ENCODE measurements at places on chromosomes 2 and 18. TPM values are rescaled to one million over a fixed set of nuclear protein-coding genes. Genes with fewer than 3 reads are reported as not detected.

- no peak for DNase-seq
These were observed 4.9 kb upstream of the WNT10A start for GRCh38 chr2:218875692-218876246.

DNA sequence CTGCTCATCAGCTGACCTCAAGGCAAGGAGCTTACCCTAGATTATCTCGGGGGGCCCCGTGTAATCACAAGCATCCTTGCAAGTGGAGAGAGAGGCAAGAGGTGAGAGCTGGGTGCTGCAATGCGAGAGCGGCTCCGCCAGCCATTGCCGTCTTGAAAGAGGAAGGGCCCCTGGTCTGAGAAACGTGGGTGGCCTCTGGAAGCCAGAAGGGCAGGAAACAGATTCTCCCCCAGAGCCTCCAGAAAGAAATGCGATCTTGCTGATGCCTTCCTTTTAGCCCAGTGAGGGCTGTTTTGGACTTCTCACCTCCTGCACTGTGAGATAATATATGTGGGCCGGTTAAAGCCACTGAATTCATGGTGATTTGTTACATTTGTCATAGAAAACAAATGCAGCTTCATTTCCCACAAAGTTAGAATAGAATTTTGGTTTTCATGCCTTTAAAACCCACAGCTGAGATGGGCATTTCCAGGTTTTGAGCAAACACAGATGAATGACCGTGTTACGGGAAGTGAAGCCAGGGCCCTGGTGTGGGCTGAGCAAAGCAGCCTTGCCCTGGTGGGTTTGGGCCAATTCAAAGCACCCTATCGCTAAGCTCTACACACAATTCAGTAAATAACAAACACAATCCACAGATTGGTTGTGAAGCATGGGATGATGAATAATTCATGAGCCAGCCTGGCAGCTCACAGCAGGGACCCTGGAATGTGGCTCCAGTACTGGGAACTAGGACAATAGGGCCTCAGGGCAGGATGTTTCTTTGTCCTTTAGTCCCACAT lies 319.9 kb upstream of the HS6ST1 start:
- no peak for DNase-seq

DNA sequence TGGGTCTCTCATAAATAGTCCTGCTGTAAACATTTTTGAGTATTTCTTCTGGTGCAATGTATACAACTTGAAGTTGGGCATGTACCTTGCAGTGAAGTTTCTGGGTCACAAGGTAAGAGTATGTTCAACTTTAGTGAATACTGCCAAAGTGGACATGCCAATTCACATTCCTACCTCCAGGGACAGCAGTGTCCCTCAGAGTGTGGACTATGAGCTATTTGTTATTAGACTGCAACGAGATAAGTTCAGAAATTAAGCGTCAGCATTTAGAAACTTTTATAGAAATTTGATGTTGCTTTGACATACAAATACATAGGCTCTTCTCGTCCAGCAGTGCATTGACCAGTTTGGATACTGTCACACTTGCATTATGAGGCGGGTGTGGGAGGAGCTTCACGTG lies 7.2 kb upstream of the ACKR3 start:
- peak; percentile 26 for DNase-seq

DAW1 gene
- 1.2 TPM for polyA plus RNA-seq

CFAP210 gene
- polyA plus RNA-seq: not detected

SH3RF3 gene
- polyA plus RNA-seq: 3.9 TPM
